Activated CD4-positive, alpha-beta T cell treated with anti-CD3 and anti-CD28 coated beads for 1 hour (primary cell): ENCODE measurements at places on chromosomes 12 and 14.

DNA sequence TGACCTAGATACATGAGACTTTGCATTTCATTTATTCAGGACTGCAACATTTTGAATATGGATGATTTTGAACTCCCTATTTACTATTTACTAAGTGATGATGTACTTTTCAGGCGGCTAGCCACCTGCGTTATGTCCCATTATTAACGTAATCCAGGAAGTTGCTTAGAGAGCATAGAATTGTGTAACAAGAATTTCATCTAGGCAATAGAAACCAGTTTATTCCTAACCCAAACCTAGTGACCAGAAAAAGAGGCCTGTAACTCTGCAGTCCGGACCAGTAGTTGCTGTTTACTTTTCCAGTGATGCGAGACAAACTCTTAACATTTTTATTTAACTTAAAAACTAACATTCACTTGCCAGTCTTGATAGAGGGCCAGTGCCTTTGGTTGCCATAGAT is 12.3 kb downstream of the NUDT4 start:
- DNase-seq: no peak

GRCh38 chr12:105253866-105254513 is 18.0 kb upstream of the APPL2 start:
- no peak for DNase-seq

DNA sequence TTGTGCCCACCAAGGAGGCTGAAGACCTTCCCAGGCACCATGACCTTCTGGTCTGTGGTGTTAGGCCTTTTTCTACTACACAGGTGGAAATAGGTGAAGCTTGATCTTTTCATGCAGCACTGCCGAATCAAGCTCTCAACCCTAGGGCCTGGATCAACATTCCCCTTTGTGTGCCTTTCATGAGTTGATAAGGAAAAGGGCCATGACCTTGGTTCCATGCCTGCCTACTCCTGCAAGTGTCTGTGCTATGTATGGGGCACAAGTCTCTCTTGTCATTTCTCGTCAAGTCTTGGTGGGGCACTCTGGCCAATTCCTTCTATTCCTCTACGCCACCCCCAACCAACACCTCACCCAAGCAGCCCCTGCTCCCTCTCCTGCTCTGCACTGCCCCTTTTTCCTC is 154.5 kb downstream of the SLC8A3 start:
- no peak for DNase-seq

DNA sequence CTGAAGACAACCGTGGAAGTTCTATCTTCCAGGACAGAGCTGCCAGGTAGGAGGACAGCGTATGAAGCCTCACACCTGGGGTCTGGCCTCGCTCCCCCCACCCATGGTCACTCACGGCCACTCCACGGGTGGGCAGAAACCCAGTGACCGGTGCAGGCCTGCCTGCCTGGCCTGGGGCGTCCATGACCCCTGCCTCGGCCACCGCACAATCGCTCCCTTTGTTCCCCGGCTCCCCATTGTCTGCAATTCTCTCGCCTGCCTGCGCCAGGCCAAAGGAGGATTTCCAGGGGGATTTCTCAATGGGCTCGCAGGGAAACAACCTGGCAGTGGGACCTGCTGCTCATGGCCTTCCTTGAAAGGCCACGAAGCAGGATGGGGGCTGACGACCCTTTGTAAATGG is 22.6 kb downstream of the CCDC85C start:
- no peak for DNase-seq

GRCh38 chr14:69505338-69506240 is 21.1 kb downstream of the PLEKHD1 start:
- DNase-seq: no peak

GRCh38 chr12:76455582-76456345 is 103.8 kb downstream of the OSBPL8 start:
- DNase-seq: no peak

GRCh38 chr12:82213761-82214160 is 144.4 kb downstream of the CCDC59 start:
- no peak for DNase-seq

- DNase-seq: no peak
These were observed 10.1 kb upstream of the SAV1 start for GRCh38 chr14:50678163-50678562.

DNA sequence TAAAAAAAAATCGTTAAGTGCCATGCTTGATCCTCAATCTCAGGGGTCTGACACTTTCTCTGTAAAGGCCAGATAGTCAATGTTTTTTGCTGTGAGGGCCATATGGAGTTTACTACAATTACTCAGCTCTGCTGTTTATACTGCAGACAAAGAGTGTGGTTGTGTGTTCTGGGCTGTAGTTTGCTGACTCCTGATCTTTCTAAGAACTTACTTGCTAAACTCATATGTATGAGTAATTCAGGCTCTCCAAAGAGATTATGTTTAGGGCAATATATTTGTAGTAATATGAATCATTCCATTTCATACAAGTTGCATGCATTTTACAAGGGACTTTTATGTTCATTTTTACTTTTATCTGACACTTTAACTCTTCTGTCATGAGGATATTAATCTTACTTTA is 188.2 kb downstream of the TMTC2 start:
- no peak for DNase-seq

DNA sequence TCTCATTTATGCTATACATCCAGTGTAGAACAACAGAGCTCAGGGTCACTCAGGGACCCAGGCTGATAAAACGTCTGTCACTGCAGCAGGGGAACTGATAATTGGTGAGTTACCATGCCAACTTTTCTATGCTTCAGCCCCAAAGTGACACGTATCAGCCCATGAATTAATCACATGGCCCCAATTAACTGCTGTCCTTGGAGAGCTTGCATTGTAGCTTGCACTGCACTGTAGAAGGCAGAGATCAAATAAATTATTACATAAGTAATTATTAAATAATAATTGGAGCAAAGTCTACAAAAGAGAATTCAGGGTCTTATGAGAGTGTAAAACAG is 144.6 kb downstream of the SUDS3 start:
- no peak for DNase-seq

GRCh38 chr14:24367514-24368211 is at the start of gene NFATC4:
Gene NFATC4, plus strand, starts transcription at chr14:24368184. Its CDS starts 157 bp downstream, at chr14:24368341.
- no peak for DNase-seq

GRCh38 chr12:77435446-77436091 is 370.2 kb upstream of the E2F7 start:
- no peak for DNase-seq

DNA sequence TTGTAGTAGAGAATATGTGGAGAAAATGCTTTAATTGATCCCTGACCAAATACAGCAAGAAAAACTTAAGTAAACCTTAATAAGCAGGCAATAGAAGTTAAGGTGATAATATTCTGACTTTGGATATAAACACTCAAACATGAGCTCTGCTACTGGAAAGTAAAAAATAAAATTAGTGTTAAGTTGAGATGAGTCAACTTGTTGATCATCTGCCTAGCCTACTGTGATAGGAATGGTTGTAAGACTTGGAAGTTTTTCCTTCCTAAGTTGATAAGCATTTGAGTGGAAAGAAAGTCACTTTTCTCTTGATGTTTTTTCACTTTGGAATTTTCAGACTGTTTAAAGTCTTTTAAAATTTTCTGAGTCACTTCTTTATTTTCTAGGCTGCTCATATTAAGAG is 26.0 kb downstream of the ADIPOR2 start:
- DNase-seq: no peak

DNA sequence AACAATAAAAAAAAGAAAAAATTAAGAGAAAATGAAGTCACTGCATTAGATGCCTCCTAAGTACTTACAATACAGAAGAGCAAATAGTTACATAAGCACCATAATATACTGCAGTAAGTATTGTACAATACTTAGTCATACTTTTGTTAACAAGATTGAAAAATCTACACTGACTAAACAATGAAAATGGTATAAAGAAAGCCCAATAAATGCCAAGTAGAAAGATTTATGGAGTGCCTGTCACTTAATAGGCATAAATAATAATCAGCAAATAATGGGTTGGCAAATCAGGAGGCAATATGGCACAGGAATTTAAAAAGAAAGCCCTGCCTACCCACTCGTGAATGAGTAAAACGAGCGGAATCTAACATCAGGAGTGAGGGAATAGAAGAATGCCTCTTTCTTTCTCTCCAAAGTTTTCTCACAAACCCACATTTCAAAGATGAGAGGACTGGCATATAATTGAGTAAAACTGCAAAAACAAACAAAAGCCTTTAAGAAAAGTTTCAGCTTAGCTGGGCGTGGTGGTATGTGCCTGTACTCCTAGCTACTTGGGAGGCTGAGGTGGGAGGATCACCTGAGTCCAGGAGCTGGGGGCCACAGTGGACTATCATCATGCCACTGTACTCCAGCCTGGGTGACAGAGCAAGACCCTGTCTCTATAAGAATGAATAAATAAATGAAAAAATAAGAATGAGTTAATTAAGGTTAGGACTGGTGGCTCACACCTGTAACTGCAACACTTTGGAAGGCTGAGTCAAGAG is 36.1 kb downstream of the CRY1 start:
- no peak for DNase-seq

DNA sequence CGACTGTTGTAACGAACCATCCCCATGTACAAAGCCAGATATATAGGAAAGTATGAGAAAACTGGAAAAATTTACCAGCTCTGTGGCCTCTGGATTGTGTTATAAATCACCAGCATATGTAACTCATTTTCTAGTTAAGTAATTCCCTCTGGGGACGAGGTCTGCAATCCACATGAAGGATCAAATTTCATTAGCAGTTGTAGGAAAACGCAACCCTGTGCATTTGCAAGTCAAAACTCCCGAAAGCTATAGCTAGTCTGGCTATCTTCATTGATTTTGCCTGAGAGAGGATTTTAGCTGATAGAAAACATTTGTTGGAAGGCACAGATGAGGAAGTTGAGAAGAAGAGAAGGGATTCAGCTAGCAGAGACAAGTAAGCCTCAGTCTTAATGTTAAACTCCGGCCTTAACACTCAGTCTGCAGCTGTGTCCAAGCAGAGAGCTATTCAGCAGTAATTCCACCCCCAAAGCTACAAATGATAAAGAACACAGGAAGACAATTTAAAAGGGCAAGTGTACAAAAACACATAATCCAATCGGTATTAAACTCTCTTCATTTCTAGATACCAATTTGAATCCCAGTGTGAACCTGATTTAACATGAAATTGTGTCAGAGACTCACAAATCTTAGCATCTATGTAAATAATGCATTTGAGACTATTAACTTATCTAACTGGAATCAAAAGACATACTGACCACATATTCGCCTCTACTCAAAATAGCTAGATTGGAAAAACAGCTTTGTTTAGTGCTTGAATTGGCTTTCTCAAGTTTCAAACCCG is 54.2 kb upstream of the CERS5 start:
- no peak for DNase-seq

GRCh38 chr12:55938826-55939501 is 8.0 kb downstream of the DGKA start:
- no peak for DNase-seq
